ENCODE measurements at places on chromosomes 2 and 18.

DNA sequence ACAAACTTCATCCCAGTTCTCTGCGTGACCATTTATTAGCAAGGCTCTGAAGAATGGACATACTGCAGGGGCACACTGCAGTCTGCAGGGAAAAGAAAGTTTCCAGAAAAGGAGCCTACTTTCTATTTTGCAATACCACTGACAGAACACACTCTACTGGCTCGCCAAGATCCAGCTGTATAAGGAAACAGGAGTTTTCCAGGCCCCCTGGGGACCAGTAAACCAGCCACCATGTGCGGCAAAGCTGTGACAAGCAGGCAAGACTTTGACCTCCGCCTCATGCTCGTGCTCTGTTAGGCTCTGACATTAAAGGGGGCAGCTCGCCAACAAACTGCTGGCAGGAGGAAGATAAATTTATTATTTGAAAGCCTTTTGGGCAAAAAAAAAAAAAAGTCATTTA, 67.3 kb downstream of the CCBE1 start:
- no peak for DNase-seq

GRCh38 chr18:46034230-46034629, 37.8 kb downstream of the PSTPIP2 start:
- DNase-seq, result no peak

DNA sequence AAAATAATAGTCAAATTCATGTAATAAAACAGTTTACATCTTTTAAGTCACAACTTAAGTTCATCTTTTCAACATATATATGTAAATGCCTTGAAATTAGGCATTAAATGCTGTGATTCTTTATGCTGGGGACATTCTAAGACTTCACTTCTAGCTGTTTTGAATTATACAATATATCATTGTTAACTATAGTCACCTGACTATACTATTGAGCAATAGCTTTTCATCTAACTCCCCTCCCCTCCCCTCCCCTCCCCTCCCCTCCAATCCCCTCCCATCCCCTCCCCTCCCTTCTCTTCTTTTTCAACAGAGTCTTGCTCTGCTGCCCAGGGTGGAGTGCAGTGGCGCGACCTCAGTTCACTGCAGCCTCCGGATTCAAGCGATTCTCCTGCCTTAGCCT, 16.2 kb downstream of the GALNT1 start:
- DNase-seq, result no peak

DNA sequence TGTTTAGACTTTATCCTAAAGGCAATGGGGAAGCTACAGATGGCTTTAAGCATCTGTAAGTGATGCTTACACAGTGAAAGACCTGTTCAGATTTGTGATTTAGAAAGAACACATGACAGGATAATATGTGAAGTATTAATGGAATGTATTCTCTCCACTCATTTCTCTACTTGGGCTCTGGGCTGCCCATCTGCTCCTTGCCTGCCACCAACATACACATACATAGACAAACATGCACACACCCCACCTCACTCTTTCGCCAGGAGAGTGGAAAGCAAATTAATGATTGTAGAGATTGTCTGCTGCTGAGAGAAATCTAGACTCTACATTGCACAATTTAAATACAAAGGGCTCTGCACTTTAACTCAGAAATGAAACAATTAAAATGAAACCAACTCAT, 61.0 kb upstream of the NFE2L2 start:
- DNase-seq, result no peak

DNA sequence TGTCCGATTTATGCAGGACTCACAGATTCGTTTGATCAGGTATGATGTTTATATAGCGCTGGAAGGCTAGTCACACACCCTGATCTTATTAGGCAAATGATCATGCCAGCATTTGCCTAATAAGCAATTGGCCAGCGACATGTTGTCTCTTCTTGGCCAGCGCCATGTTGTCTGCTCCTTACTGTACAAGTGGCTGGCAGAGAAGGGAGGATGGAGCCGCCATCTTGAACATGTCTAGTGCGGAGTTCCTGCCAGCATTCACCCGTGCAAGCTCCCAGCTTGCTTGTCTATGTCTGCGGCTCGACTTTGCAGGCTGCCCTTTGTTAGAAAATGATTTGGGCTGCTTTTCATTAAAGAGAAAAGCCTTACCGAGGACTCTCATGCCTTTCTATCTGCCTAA, 106.3 kb downstream of the TFCP2L1 start:
- no peak for DNase-seq

DNA sequence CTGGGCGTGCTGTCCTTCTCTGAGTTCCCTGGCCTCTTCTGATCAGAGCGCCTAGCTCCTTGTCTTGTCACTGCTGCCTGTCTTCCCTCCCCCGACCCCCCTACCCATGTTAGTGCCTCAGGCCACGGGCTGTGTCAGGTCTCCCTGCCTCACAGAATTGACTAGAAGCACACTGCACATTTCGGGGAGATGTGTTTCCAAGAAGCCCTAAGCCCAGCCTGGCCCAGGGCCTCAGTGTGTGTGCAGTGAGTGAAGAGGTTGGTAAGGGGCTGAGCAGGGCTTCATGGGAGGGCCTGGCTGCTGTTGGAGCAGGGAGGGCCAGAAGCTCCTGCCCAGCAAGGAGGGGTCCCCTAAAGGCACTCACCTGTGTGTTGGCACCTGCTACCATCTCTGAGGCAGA, 13.1 kb downstream of the KCNF1 start:
- DNase-seq, result no peak

DNA sequence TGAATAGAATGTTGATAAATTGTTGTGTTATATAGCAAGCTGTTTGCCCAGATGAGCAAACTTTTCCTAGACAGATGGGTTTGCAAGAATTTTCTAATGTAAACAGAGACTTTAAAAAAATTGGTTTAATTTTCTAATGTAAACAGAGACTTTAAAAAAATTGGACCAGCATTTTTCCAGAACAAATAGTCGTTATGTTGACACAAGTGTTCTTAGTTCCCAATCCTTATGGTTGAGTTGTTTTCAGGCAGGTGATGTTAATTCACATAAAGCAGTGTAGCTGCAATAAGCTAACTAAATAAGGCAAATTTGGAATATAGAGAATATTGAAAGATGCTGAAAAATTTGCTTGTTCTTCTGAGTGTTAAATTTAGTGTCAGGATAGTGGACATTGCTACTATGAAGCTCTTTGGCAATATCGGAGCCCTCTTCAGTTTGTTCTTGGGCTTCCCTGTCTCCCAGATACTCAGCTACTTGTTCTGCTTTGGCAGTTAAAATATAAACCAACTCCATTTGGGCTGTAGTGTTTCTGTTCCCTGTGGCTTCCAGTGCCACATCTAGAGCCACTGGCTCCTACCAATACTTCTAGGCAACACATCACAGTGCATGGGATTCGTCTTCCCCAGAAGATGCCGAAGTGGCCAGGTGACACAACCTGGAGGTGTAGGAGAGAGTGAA, 105.7 kb downstream of the DYNAP start:
- no peak for DNase-seq

GRCh38 chr2:129319422-129319717, 660.1 kb upstream of the RAB6C start:
- DNase-seq, result no peak

GRCh38 chr2:211931314-211931713, 607.3 kb downstream of the ERBB4 start:
- DNase-seq, result no peak

- no peak for DNase-seq
Observed at GRCh38 chr18:48032876-48033789, 102.7 kb upstream of the SMAD2 start.

DNA sequence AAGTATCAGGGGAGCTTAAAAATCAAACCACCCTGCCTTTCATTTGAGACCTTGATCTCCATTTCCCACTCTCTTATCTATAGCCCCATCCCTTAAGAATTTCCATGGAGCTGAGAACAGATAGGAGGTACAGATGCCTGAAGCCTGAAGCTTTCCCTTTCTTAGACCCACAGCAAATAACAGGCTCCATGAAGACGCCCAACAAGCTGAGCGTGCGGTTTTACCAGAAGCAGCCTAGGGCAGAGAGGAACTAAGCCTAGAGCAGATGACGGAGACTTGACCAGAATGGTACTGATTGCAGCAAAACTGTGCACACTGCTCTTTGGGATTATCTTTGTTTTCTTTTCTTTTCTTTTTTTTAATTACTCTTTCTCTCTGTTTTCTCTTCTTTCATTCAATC, 1.7 kb upstream of the ERBB4 start:
- DNase-seq, result no peak

DNA sequence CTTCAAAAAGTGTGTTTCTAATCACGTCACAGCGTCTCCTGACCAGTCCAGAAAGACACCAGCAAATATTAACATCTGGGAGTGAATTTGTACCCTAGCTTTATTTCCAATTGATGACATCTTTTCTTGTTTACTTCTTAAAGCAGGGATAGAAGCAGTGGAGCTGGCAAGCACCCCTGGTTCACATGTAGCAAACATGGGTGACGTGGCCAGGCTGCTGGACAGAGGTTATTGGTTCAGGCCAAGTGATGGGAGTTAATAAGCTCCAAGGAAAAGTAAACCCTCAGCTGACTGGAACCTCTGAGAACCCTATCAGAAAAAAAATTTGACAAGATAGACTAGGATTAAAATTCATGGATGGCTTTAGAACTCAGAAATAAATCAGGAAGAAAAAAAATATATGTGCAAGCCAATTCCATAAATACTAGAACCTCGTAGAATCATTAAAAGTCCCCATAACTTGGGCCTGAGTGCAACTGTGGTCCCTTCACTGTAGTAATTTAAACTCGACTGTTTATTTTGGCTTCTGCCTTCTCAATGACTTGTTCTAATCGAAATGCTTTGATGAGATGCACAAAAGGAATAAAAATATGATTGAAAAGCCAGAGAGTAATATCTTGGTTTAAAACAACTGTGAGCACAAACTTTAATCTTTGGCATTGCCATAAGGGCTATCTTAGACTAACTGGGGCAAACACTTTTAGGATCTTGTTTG, 121.5 kb upstream of the CTAGE1 start:
- DNase-seq, result no peak

- no peak for DNase-seq
Observed at GRCh38 chr2:181528441-181528840, 71.3 kb downstream of the ITGA4 start.

DNA sequence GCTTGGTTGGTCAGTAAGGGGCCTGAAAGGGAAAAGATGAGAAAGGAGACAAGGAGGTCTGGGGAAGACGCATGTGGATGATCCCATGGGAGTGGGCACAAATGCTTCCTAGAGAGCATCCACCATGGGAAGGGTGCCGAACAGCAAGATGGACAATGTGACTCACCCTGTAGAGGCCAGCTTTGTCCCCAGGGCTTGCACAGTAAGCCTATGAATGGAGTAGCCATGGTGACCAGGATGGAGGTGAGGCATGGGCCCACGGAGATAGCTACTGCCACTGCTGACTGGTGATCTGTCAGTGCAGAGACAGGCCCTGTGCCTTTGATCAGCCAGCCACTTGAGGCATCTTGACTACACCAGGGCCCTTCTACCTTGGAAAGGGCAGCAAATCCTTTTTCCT, 172.6 kb downstream of the HAUS1 start:
- DNase-seq, result no peak

- no peak for DNase-seq
Observed at GRCh38 chr2:30701782-30702181, 105.5 kb downstream of the CAPN13 start.

DNA sequence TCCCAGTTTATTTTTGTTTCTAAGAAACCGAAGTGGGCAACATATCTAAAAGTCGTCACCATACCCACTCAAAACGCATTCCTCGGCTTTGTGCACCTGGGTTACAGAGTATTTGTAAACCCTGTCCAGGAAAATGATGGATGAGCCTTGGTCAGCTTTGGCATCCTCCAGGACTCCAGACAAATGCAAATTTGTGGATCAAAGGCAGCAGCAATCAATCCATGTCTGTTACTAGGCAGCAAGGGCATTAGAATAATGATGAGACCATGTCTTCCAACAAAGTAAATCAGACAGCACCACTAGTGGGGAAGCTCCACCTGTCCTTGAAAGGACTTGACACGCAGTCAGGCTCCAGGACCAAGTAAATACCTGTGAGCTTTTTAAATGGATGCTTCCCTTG, 672.6 kb upstream of the GYPC start:
- DNase-seq, result no peak
